ENCODE measurements at places on chromosomes 12 and 14.

GRCh38 chr14:73752297-73752992 is 38.3 kb upstream of the PNMA1 start:
- DNase-seq: peak; percentile 75

DNA sequence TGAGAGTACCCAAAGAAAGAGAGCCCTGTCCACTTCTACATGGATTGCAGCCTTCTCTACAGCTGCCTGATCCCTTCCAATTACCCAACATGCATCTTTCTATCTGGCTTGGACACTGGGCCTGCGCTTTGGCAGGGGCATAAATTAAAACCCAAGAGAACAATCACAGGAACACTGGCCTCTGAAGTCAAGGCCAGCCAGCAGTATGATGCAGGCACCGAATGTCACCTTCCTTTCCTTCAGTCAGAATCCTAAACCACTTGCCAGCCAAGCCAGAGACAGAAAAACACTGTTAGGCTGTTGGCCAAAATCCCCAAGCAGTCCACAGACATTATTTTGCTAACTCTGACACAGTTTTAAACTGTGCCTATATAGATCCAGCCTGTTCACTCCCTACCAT is 113.7 kb downstream of the DUSP6 start:
- DNase-seq: no peak

DNA sequence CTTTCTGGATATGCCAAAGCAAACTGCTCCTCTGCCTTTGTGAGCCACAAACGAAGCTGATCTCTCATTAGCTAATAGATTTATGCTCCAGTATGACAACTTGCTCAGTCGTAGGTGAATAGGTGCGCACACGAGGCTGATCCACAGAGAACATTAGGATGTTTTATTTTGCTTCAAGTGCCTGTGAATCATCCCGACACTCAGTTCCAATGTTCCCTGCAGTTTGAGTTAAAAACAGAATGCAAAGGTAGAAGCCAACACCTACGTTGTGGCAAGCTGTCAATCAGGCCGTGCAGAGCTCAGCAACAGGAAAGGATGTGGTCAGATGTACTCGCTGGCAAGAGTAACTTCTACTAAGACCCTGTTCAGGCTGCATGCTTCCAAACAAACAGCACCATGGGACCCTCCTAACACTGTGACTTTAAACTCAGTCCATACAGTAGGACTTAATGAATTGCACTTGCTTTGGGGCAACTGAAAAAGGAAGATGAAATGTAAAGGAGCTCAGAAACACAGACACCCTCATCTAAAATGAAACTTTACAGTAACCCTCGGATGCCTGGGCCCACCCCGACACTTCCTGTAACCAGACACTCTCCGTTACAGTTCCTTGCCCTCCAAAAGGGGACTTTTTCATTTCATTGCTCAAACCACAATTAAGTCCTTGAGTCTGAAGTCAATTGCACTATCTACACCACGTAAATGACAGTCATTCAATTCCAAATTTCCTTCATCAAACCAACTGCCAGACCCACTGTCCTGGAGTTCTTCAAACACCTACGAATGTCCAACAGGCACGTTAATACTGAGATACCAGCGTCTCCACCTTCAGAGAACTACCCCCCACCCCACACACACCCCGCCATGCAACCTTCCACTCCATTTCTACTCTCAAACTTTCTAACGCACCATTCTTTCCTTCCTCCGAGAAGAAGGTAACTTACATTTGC is 1.6 kb downstream of the CCDC88C start:
- DNase-seq: no peak

GRCh38 chr12:106142591-106143261 is 4.0 kb upstream of the NUAK1 start:
- no peak for DNase-seq

GRCh38 chr12:31021809-31022494 is 51.7 kb upstream of the DDX11 start:
- DNase-seq: no peak

DNA sequence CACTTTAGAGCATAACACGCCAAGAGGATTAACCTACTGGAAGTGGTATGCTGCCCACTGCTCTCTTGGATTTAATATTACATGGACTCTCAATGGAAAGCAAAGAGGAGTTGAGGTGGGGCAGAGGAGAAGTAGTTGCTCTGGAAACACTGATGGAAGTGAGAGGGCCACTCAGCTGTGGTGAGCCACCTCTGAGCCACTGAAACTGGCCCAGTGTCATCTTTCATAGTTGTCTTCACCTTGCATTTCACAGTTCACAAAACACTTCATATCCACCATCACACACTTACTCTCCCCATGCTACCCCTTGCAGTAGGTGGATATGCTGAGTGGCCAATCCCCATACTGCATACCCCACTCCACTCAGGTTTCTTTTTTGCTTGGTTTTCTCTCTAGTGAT is 12.2 kb upstream of the PCED1B start:
- no peak for DNase-seq

- no peak for DNase-seq
Measured at GRCh38 chr12:24795699-24796347, 153.1 kb downstream of the BCAT1 start.
